ENCODE measurements at places on chromosomes 4 and X. TPM values are rescaled to one million over a fixed set of nuclear protein-coding genes. Genes with fewer than 3 reads are reported as not detected.

DNA sequence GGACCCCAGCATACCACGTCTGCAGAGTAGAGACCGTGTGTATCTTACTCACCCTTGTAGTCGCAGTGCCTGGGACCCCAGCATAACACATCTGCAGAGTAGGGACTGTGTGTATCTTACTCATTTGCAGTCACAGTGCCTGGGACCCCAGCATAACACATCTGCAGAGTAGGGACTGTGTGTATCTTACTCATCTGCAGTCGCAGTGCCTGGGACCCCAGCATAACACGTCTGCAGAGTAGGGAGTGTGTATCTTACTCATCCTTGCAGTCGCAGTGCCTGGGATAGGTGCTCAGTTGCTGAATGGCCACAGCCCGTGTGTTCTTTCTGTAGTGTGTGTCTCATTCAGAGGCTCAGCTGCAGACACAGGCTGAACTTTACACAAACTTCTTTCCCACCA is 71.4 kb upstream of the FRG1 start:
- H3K36me3 ChIP-seq: peaks cover 5% of the 10 kb centered on the region
- H3K4me1 ChIP-seq: no peaks in the 10 kb centered on the region
- no peak for DNase-seq
- H3K27me3 ChIP-seq: no peaks in the 10 kb centered on the region

Gene SOX3
- not detected for total RNA-seq

Gene SYTL4
- not detected for total RNA-seq

Gene RAB39B
- total RNA-seq: 7.5 TPM

Gene GBA3
- not detected for total RNA-seq

GRCh38 chr4:177484613-177485021 is 42.4 kb upstream of the AGA start:
- H3K27ac ChIP-seq: no peak overlapping the region
- H3K27me3 ChIP-seq: no peaks in the 10 kb centered on the region
- no peak for DNase-seq
- no peaks in the 10 kb centered on the region for H3K4me1 ChIP-seq

Gene NSUN7
- total RNA-seq: not detected

Gene PABPC1L2B
- not detected for total RNA-seq

DNA sequence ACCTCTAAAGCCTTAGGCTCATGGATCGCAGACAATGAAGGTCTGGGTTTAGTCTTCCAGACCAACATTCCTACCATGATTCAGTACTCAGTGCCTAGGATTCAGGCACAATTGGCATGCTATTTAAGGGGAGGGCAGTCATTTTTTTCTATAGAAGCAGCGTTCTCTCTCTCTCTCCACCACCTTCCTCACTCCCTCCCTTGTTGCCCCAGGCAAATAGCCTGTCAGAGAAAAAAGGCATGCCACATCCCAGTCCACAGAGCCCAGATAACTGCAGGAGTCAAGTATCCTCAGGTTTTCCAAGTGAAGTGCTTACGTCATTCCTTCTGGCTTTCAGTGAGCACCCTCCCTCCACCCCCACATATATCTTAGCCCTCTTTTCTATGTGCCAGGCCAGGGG is 533.0 kb downstream of the BCOR start:
- no peaks in the 10 kb centered on the region for H3K27me3 ChIP-seq
- no peak for DNase-seq
- no peak overlapping the region for H3K27ac ChIP-seq
- H3K4me1 ChIP-seq: no peaks in the 10 kb centered on the region
- no peaks in the 10 kb centered on the region for H3K36me3 ChIP-seq

Gene CDKL2
- total RNA-seq: 0.36 TPM

- no peaks in the 10 kb centered on the region for H3K36me3 ChIP-seq
- H3K4me3 ChIP-seq: peak within 1 kb of the TSS; percentile 91
These were observed at the start of gene SLC10A3 for GRCh38 chrX:154490414-154491083. SLC10A3 (minus strand) TSS chrX:154490629; CDS start chrX:154488940, 1,689 bp downstream.

DNA sequence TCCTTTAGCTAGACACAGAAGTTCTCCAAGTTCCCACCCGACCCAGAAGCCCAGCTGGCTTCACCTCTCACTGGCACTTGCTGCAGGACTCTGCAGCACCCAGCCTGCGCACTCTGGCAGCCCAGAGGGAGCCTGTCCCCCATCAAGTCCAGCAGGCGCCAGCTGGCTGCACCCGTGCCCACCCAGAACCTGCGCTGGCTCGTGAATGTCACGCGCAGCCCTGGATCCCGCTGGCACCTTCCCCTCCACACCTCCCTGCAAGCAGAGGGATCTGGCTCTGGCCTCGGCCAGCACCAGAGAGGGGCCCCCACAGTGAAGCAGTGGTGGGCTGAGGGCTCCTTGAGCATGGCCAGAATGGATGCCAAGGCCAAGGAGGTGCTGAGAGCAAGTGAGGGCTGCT is 187.6 kb upstream of the HAND2 start:
- DNase-seq: no peak
- H3K4me1 ChIP-seq: no peaks in the 10 kb centered on the region
- H3K27me3 ChIP-seq: no peaks in the 10 kb centered on the region
- no peak overlapping the region for H3K27ac ChIP-seq
- H3K4me3 ChIP-seq: no peak overlapping the region

DNA sequence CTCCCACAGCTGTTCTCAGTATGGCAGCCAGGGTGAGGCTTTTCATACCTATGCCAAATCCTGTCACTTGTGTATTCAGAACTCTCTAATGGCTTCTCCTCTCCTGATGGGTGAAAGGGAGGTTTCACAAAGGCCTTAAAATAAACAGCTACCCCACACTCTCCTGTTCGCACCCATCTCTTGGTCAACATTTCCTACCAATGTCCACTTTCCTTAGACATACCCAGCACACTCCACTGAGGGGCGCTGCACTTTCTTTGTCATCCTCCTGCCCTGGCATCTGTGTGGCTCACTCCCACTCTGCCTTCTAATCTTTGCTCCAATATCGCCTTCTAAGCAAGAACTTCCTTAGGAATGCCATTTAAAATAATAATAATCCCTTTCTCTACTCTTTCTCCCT is 313.3 kb downstream of the PPP3CA start:
- H3K27ac ChIP-seq: peak overlapping the region; percentile 20
- DNase-seq: no peak
- H3K36me3 ChIP-seq: peaks cover 5% of the 10 kb centered on the region
- no peak overlapping the region for H3K4me3 ChIP-seq
- H3K4me1 ChIP-seq: peaks cover 38% of the 10 kb centered on the region

Gene IL3RA
- 13.1 TPM for total RNA-seq

DNA sequence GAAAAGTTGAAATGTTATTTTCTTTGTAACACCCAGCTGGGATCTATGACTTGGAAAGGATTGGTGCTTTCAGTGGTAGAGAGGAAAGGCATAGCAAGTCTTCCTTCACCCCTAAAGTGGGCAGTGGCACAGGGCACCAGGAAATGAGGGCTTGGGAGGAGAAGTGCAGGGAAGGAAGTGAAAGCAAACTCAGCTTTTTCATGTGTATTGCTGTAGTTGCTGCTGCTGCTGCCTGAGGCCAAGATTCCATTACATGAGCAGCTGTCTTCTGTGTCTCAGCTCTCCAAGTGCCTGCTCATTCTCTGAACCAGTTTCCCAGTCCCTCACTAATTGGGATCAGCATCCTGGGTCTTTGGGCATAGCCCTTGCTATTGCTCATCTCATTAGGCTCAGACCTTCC is 2.6 kb downstream of the HCCS start:
- DNase-seq: no peak
- H3K27me3 ChIP-seq: no peaks in the 10 kb centered on the region
- peak overlapping the region; percentile 59 for H3K4me3 ChIP-seq
- peak overlapping the region; percentile 95 for H3K27ac ChIP-seq

Gene STATH
- total RNA-seq: not detected

GRCh38 chrX:129825746-129826505 is 17.8 kb downstream of the ZDHHC9 start:
- H3K4me3 ChIP-seq: no peak overlapping the region
- no peaks in the 10 kb centered on the region for H3K36me3 ChIP-seq
- DNase-seq: no peak
- H3K27ac ChIP-seq: no peak overlapping the region

- H3K27ac ChIP-seq: peak overlapping the region; percentile 99
- peak; percentile 66 for DNase-seq
- H3K4me3 ChIP-seq: peak overlapping the region; percentile 93
- peaks cover 46% of the 10 kb centered on the region for H3K4me1 ChIP-seq
- H3K36me3 ChIP-seq: no peaks in the 10 kb centered on the region
These were observed 1.6 kb upstream of the LIN54 start for GRCh38 chr4:83012200-83012686.

- DNase-seq: no peak
- H3K4me1 ChIP-seq: no peaks in the 10 kb centered on the region
- H3K27ac ChIP-seq: no peak overlapping the region
- no peaks in the 10 kb centered on the region for H3K36me3 ChIP-seq
- peaks cover 41% of the 10 kb centered on the region for H3K27me3 ChIP-seq
- no peak overlapping the region for H3K4me3 ChIP-seq
These were observed 6.6 kb upstream of the GUF1 start for GRCh38 chr4:44671636-44672035.

Gene KLKB1
- 0.78 TPM for total RNA-seq

Gene NAP1L2
- total RNA-seq: 1.1 TPM

- no peak overlapping the region for H3K4me3 ChIP-seq
- H3K27ac ChIP-seq: no peak overlapping the region
- H3K36me3 ChIP-seq: peaks cover 7% of the 10 kb centered on the region
These were observed 1080.4 kb upstream of the INTU start for GRCh38 chr4:126552321-126552720.

DNA sequence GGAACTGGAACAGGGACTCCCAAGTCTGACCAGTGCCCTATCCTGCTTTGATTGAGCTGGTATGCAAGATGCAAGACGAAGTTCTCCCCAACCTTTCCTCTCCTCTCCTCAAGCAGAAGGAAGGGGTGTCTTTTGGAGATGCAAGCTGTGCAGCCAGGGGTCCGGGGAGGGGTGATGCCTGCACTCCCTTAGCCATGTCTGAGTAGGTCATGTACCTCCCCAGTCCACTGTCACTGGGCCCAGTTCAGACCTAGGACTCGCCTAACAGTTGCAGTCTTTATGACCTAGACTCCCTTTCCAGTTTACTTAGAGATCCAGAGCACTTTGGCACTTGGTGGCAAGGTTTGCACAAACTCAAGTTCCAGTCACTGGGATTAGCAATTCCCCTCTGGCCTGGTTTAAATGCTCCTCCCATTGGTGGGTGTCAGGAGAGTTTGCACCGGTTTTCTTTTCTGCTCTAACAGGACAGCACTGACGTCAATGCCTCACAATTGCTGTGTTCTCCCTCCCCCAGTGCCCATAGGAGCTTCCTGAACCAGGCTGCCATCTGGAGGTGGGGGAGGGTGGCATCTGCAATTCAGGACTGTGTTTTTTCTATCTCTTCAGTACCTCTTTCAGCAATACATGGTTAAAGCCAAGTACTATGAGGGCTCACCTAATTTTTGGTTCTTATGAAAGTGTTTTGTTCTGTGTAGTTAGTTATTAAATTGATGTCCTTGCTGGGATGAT is 782.2 kb downstream of the ARAP2 start:
- DNase-seq: no peak
- no peak overlapping the region for H3K4me3 ChIP-seq
- no peaks in the 10 kb centered on the region for H3K4me1 ChIP-seq

Gene MAGEB2
- total RNA-seq: not detected

DNA sequence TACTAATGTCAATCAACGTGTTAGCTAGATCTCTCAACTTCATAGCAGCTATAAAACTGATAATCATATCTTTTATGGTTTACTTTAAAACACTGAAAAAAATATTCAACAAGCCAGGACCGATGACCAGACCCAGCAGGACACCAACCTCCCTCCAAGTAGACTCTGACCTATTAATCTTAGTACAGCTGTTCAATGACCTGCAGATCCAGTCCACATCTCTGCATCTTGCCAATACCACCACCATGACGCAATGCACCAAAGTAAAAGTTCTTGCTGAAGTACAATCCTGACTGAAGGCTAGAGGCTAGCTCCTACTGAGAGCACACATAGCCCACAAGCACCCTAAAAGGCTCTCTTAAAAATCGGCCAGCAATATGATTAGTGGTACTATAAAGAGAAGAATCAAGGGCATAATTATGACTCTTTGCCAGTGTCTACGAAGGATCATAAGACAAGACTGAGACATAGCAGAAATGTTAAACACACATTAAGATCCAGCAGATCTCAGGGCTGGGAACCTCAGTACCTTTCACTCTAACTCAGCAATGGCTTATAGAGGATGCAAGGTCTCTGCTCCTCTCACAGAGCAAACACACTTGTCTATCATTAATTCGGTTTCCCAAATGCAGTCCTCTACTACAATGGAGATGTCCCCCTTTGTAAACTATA is 7.6 kb downstream of the MED14 start:
- no peaks in the 10 kb centered on the region for H3K27me3 ChIP-seq
- DNase-seq: no peak
- H3K36me3 ChIP-seq: peaks cover 9% of the 10 kb centered on the region

DNA sequence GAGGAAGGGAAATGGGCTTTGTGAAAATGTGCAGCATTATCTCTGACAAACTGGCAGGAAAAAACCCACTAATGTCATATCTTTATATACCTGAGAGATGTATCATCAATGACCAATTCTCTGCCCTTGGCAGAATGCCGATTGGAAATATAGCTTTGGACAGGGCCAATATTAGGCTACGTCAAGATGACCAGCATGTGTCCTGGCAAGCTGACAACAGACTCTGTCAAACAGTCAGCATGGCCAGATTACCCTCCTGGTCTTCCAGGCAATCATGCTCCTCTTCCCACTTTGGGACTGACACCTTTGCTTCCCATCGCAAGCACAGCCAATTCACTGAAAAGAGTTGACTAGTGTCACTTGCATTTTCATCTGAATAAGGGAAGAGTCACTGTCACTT is 57.0 kb downstream of the SORBS2 start:
- H3K36me3 ChIP-seq: no peaks in the 10 kb centered on the region
- DNase-seq: no peak
- H3K27ac ChIP-seq: no peak overlapping the region

Gene CT45A2
- not detected for total RNA-seq

DNA sequence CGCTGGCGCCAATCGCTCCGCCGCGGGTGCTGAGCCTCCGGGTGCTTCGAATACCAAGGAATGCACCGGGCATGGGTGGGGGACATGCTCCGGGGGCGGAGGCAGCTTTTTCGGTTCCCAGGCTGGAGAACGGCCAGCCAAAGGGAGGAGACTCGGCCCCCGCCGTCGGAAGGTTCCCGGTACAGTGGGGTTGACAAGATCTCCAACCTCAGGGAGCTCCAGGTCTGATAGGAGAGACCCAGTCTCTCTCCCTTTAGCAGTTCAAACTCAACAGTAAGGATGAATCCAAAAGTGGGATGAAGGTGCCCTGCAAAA is 29.1 kb upstream of the BCORL1 start:
- H3K4me3 ChIP-seq: no peak overlapping the region
- peaks cover 8% of the 10 kb centered on the region for H3K4me1 ChIP-seq
- peaks cover 5% of the 10 kb centered on the region for H3K27me3 ChIP-seq

Gene SSX2
- not detected for total RNA-seq

- no peaks in the 10 kb centered on the region for H3K36me3 ChIP-seq
- H3K27me3 ChIP-seq: peaks cover 11% of the 10 kb centered on the region
- no peak for DNase-seq
- H3K4me1 ChIP-seq: peaks cover 7% of the 10 kb centered on the region
- no peak overlapping the region for H3K27ac ChIP-seq
- H3K4me3 ChIP-seq: no peak overlapping the region
These were observed 6.0 kb downstream of the WWC2 start for GRCh38 chr4:183105092-183105491.
